ENCODE measurements at places on chromosomes 16 and 17.
A peak's percentile ranks its signal among the peaks of the same experiment; 100 is the strongest.

- no peak for DNase-seq
Observed at GRCh38 chr17:80447790-80448189, 28.6 kb downstream of the NPTX1 start.

DNA sequence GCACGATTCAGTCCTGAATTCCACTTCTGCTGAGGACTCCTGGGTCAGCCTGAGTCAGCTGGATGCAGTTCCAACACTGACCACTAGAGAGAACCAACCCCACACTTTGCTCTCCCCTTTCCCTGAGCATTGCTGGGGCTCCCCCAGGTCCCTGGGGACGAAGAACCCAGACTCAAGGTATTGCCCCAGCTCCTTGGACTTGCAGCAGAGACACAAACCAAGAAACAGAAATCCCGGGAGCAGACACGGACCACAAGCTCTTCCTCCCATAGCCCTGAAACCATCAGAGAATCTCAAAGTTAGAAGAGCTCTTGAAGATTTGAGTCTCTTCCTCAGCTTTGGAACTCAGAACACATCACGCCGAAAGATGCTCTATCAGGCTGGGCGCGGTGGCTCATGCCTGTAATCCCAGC, 678 bp upstream of the GH1 start:
- DNase-seq, result peak; percentile 83

DNA sequence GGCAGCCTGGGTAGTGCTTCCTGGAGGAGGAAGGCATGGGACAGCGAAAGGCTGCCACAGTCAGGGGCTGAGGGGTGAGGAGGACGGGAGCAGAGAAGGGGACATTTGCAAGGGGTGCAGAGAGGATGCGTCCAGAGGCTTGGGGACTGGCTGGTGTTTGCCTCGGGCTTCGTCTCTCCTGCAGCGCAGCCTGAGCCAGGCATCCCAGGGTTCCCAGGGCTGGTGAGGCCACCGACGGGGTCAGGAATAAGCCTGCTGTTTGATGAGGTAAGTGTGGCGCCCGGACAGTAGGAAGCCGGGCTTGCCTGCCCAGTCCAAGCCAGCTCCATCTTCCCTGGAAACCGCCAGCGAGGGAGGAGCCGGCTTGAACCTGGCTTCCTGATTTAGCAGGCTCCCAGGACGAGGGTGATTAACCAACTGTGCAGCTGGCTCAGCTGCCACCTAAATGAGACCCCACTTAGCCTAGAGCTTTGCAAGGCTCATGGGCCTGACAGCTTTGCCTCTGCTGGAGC, 47.8 kb downstream of the PITPNM3 start:
- DNase-seq, result no peak

DNA sequence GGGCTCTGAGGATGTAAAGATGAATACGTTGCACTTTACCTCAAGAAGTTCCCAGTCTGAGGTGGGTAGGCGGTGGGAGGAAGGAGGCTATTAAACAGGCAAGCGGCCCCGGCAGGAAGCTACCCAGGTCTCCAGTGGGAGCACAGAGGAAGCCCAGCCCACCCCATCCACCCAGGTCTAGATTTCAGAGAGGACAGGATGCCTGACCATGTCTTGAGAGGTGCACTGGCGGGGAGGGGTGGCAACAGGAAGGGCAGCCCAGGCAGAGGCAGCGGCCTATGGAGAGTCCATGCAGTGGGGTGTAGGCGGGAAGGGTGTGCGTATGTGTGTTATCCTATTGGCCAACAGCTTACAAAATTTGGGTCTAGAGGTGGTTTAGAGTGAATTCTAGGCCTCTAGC, 13.9 kb downstream of the SARM1 start:
- no peak for DNase-seq

DNA sequence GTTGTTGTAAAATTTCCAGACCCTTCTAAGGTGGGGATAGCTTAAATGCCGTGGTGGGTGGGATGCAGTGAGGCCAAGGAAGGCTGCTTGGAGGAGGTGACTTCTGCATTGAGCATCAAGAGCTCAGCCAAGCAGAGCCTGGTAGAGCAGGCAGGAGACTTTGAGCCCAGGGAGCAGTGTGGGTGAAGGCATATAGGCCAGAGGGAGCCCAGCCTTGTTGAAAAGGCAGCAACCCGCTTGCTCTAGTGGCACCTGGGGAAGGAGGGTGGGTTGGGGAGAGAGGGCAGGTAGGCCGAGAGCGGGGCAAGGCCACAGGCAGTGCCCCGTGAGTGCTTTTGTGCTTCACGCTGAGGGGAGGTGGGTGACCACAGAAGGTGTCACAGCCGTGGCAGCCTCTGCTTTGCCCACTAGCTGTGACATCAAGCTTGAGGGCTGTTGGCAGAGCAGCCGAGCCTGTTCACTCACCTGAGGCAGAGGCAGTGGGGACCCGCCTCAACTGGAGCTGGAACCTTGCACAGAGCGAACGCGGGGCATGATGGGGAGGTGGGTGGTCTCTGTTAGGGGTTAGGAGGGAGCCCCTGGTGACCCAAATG, 56.1 kb downstream of the IRF8 start:
- DNase-seq, result no peak

DNA sequence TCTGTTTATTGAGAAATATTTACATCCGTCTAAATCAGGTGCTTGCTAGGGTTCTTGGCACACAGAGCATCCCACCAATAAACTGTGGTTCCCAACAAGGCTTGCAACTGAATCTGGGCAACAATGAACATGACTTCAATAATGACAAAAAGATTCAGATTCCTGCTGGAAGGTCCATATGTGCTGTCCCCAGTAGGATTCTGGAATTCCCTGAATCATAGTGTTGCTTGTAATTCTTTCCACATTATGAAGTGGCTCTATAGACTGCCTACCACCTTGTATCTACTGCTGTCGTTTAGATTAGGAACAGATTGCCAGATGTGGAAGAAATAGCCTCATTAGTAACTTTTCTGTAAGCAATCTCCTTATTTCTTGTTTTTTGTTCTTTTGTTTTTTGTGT, 265.9 kb downstream of the WWOX start:
- DNase-seq, result no peak

DNA sequence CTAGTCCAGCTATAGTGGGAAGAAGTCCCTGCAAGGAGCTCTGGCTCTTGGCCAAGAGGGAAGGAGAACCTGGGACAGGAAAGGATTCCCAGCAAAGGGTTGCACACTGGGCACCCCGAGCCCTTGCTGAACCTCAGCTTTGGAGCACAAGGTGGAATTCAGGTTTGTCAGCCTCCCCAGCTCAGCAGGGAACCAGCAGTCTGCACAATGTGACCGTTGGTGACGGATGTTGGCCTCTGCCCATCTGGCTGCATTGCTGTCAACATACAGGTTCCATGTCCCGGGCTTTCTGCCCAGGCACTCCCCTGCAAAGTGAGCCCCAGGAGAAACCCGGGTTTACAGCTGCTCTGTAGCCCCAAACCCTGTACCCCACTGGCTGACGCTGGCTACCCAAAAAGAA, 6.7 kb downstream of the RPRML start:
- DNase-seq, result no peak

DNA sequence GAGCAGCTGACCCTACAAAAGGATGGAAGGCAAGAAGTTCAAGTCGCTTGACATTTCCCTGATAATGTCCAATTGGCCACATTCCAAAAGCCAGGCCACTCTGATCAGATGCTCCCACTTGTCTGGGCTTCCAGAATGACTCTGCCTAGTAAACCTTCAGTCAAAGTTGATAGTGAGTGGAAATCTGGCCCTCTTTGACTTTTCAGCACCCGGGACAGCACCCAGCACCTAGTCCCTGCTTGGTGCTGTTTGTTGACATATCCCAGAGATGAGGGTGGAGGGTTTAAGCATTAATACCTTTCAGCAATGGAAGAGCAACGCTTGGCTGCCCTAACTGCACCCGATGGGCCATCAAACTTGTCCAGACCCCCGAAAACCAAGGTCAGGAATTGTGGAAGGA, 131.3 kb downstream of the AIPL1 start:
- no peak for DNase-seq

- no peak for DNase-seq
Observed at GRCh38 chr17:57823469-57824401, 26.1 kb downstream of the MRPS23 start.

Measured in stimulated activated effector memory CD8-positive, alpha-beta T cell treated with anti-CD3 and anti-CD28 coated beads, Interleukin-12 subunit alpha, Interleukin-12 subunit beta, amount 100 ng/mL, for 72 hours (primary cell).